ENCODE measurements at places on chromosomes 12 and 14.

- no peak for DNase-seq
Measured at GRCh38 chr14:32345311-32345791, 16.3 kb downstream of the AKAP6 start.

DNA sequence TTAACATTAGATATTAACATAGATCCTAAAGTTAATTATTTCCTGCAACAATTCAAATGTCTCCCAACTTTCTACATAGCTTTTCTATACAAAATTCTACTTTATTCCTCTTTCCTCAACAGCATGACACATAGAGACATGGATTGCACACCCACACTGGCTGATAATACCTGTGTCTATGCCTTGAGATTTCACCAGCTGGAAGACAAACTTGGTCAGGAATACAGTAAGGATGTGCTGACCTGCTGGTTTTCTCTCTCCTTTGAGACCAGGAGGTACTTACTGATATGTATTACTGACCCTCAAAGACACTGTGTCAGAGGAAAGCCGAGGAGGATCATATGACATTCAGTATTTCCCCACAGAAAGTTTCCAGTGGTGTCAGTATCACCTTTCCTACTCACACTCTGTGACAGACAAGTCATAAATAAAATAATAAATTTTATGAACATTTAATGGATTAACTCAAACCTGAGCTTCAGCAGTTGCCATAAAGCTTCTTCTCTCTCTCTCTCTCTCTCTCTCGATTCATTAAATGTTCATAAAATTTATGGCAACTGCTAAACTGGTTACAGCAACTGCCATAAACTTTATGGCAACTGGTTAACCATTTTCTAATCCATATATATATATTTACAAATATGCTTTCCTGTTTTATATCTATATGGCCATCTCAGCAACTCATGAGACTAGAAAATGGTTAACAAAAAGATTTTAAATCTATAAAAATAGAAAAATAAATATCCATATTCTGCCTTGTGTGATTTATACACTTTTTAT is 22.7 kb downstream of the EIF2S3B start:
- no peak for DNase-seq

DNA sequence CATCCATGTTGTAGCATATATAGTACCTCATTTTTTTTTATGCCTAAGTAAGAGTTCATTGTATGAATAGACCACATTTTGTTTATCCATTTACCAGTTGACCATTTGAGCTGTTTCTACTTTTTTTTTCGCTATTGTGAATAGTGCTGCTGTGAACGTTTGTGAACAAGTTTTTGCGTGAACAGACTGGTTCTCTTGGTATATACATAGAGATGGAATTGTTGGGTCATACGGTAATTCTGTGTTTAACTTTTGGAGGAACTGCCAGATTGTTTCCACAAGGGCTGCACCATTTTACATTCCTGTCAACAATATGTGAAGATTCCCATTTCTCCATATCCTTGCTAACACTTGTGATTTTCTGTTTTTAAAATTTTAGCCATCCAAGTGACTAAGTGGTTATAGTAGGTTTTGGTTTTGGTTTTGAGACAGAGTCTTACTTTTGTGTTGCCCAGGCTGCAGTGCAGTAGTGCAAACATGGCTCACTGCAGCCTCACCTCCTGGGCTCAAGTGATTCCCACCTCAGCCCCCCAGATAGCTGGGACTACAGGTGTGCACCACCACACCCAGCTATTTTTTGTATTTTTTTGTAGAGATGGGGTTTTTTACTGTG is 68.3 kb upstream of the AMN start:
- DNase-seq = no peak

DNA sequence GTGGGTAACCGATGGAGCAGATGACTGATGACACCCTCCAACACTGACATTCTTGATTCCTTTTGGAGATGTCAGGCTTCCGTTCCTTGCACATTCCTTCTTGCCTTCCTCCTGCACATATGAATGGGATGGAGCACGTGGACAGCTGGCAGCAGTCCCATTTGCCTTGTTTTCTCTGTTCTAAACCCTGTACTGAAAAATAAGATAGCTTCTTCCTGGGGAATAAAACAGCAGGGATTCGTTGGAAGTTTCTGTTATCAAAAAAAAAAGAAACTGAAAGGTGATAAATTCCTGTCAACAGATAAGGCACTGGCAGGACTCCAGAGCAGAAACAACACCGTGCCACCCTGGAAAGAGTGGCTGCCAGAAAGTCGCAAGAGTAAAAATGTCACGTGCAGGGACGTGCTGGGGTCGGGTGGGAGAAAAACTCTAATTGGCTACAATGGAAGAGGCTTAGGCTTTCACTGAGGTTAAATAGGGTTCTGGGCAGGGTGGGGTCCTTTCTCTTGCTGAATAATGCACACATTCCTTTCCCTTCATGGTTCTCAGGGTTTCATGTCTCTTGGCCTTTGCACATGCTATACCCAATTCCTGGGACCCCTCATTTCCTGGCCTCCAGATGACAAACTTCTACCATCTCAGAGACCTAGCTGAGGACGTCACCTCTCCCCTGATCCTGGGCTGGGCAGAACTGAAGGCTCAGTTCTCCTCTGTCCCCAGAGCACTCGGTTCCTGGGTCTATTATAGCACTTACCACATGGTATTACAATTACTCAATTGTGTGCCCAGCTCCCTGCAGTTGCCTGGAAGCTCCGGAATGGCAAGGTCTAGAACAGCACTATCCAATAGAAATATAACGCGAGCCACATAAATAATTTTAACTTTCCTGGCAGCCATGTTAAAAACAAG is 7.0 kb upstream of the NUAK1 start:
- DNase-seq = no peak

GRCh38 chr12:65756956-65757511 is 67.2 kb upstream of the HMGA2 start:
- DNase-seq = no peak

DNA sequence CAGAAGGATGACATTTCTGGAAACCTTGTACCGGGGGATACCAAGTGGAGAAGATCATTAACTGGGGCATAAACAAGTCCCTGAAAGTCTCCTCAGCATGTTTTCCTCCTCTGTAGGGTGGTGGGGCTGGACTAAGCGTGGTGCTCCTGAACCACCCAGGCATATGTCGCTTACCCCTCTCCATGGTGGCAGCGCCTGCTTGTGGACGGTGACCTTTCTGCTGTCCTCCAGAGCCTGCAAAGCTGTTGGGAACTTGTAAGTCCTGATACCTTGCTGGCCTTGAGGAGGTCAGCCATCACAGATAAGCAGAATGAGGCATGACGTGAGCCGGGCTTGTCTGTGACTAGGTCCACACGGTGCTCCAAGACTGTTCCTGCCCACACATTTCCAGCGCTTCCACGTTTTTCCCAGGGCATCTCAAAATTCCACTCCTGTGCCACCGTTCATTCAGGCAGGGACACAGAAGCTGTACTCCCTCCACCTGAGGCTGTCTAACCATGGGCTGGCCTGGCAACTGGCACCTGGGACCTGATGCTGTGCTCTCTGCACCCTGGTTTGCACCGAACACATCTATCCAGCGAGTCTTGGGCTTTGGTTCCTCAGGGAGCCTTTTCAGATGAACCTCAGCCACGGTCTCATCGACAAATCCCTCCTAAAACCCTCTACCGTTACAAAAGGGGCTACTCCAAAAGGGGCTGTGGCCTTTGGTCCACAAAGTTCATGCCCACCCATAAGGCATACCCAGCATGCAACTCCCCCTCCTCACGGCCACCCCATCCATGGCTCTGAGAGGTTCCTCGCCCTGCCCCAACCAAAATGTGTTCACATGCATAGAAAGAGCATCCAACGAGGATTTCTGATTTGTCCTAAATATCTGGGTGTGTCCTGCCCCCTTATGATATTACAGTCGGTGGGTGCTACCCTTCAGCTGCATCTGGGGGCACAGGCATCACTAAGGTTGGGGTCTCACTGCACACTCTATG is 199.6 kb upstream of the DIO3 start:
- no peak for DNase-seq

- no peak for DNase-seq
Measured at GRCh38 chr14:53626761-53627160, 329.9 kb downstream of the BMP4 start.

DNA sequence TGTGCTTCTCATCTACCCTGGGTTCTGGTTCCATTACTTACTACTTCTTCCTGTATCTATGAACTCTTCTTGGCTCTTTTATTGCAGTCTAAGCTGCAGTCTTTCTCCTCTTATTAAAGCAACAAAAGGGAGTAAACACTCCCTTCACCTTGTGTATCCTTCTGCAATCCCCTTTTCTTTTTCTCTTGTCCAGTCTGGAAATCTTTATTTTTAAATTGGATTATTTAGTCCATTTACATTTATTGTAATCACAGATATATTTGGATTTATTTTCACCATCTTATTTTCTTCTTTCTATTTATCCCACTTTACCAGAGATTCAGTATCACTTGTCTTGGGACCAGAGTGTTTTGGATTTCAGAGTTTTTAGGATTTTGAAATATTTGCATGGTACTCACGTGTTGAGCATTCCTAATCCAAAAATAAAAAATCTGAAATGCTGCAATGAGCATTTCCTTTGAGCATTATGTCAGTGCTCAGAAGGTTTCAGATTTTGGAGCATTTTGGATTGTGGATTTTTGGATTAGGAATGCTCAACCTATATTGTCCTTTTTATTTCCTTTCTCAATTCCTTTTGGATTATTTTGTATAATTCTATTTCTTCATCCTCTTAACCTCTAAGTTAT is 6.8 kb upstream of the ACVR1B start:
- no peak for DNase-seq

GRCh38 chr12:49296034-49296835 is 1.3 kb downstream of the PRPH start:
- peak; percentile 74 for DNase-seq

DNA sequence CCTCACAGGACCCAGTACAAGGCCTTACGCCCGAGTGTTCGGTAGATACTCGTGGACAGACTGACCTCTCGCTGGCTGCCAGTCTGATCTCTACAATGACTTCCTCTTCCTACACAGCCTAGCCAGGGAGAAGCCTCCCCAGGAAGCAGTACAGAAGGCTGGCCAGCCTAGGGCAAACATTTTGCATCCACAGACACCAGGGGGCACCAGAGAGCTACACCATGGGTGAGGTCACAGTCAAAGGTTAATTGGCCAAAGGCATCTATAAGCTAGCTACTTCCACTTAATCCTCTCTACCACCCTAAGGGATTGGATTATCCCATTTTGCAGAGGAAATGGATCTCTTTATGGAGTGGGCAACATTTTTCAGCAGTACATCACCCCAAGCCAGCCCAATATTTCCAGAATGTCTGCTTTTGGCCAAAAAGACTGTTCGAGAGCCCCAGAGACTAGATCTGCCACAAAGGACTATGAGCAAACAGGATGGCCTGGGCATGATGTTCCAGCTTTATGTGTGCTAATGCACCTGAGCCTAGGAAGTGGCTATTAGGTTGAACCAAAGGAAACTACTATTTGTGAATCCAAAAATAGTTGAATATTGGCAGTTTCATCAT is 14.6 kb upstream of the PNMA1 start:
- DNase-seq = peak; percentile 96

DNA sequence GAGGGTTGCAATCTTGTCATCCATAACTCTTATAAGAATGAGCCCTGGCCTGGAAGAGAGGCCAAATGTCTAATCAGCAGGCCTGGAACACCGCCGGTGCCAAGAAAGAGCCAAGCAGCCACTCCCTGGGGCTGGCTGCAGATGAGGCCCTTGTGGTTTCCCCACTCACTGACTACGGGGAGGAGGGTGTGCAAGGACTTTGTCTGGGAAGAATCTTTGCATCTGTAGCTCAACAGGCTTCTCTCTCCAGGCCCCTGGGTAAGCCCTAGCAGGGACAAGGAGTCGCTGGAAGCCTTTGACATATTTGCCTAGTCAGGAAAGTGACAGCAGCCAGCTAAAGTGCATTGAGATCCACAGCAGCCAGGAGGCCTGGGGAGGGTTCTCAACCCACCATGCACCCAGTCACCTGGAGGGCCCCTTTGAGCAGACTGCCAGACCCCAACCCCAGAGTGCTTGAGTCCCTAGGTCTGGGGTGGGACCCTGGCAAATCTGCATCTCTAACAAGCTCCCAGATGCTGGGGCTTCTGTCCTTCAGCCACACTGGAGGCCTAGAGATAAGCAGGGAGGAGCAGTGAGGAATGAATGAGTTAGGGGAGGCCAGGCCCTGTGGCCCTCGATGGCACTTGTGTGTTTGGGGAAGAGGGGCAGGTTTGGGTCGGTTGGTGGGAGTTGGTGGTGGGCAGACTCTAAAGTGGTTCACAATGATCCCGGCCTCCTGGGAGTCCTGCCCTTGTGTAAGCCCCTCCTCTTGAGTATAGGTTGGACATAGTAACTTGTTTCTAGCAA is 13.9 kb upstream of the LRTM2 start:
- DNase-seq = no peak

DNA sequence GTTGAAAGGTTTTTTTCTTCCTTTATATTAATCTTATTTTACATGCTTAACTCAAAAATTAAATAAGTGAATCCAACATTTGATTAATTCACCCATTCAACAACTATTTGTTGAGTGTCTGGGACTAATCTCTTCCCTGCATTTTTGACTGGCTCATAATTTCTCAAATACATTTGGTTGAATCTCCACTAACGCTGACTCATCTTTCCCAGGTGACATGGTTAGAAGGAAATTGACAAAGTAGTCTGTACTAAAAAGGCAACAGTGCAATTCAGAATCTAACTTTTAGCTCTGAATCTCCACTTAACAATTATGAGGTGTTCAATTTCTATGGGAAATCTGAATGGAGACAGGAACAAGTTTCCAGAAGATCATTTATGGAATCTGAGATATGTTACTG is 88.9 kb downstream of the LIN7A start:
- DNase-seq = no peak

DNA sequence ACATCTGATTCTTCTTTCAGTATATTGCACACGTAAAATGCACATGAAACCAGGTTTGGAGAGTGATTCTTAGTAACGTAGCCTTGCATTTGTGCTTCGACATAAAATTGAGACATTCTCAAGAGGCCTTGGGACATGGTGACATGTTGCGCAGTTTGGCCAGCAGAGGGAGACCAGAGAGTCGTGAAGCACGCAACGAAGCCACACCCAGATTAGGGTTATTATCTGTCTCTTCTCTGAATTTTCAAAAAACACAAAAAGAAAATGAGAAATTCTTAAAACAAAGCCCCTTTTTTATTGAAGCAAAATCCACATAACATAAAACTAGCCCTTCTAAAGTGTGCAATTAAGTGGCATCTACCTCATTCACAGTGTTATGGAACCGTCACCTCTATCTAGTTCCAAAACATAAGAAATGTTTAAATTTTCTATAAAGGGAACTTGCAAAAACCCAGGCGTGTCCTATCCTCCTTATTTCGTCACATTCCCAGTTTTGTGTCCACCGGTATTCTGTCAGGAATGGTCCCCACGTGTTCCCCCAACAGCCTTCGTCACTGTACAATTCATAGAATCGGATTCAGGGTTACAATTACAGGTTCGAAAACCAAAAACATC is 108.8 kb upstream of the ATF7IP start:
- DNase-seq = peak; percentile 62

DNA sequence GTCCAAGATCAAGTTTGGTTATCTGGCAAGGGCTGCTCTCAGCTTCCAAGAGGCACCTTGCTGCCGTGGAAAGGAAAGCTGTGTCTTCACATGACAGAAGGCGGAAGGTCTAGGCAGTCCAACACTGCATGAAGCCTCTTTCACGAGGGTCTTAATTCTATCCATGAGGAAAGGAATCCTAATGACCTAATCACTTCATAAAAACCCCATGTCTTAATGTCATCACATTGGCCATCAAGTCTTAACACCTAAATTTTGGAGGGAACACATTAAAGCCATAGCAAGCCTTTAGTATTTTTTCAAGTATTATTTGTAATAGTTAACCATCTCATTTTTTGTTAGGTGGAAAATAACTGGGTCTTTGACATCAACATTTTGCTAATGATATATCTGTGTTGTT is 858.3 kb downstream of the FLRT2 start:
- DNase-seq = no peak

GRCh38 chr12:76259660-76260389 is 88.4 kb downstream of the BBS10 start:
- DNase-seq = no peak

All from liver (tissue), 10 donors.